IMR-90 (cell line): ENCODE measurements at places on chromosomes 4 and X.
A peak's percentile ranks its signal among the peaks of the same experiment; 100 is the strongest.

GRCh38 chrX:41022566-41022965 is 62.7 kb upstream of the USP9X start:
- DNase-seq: peak; percentile 38

- DNase-seq: no peak
Measured at GRCh38 chr4:79325864-79326328, at the start of gene NAA11. NAA11 (minus strand) TSS chr4:79326061; CDS start chr4:79325877, 184 bp downstream.

DNA sequence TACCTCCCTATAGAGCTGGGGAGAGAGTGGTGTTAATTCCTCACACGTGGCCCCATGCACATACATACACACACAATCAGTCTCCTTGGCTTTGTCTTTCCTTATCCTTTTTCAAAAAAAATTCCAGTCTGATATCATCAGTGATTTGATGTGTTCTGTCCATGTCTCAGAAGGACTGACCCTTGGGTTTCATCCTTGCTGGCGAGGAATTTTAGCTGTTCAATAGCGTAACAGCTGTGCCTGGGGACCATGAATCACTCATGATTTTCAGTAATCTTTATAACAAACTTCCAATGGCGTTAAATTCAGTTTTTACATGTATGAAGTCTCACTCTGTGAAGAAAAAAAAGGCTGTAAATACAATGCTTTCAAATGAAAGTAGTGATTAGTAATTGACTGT is 204.6 kb downstream of the RBMX2 start:
- no peak for DNase-seq

- DNase-seq: no peak
Measured at GRCh38 chrX:129653971-129654651, 645 bp downstream of the APLN start.

DNA sequence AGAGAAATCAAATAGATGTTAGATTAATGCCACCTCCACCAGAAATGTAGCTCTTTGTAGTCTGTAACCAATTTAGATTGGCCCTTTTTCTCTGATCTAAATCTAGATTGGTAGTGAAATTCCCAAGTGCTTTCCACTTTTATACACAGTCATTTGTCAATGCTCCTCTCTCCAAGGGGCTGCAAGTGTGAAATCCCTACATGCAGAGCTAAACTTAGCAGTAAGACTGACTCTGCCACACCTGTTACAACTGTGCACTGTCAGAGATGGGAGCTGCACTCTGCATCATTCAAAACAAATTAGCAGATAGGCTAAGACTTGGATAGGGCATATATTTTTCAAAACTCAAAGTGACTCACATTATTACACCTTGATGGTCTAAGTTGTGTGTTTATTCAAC is 9.1 kb downstream of the SERTM2 start:
- DNase-seq: no peak

- DNase-seq: no peak
Measured at GRCh38 chrX:149275836-149276235, 229.3 kb downstream of the IDS start.

- DNase-seq: peak; percentile 41
Measured at GRCh38 chr4:37922328-37922727, 31.4 kb downstream of the TBC1D1 start.

GRCh38 chrX:50483283-50483682 is 12.7 kb upstream of the DGKK start:
- no peak for DNase-seq

DNA sequence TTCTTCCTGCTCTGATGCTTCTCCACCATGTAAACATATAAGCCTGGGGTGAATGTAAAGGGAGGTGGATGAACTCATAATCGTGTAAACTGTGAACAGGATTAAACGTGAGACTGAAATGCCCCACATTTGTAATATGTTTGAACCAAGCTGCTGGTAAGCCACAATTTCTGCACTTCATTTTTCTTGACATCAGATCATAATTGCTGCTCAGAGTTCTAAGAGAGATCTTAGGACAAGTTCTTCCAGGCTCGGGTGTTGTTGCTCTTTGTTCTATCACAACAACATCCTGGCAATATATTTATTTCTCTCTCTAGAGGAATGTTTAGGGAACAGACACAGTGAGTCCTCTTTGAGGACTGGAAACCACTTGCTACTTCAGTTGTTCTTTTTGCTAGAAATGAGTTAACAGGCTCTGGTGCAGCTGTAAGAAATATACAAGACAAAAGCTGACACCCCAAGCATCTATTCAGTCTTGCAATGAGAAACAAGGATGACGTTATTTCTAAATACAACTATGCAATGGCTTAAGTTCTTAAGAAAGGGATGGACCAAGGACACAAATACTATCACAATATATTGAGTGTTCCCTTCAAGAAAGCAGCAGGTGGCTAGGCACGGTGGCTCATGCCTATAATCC is 59.6 kb downstream of the LNX1 start:
- DNase-seq: peak; percentile 59

GRCh38 chrX:63428348-63428747 is 77.2 kb upstream of the SPIN4 start:
- DNase-seq: peak; percentile 8

- no peak for DNase-seq
Measured at GRCh38 chr4:182918791-182919302, 1.7 kb upstream of the DCTD start.

DNA sequence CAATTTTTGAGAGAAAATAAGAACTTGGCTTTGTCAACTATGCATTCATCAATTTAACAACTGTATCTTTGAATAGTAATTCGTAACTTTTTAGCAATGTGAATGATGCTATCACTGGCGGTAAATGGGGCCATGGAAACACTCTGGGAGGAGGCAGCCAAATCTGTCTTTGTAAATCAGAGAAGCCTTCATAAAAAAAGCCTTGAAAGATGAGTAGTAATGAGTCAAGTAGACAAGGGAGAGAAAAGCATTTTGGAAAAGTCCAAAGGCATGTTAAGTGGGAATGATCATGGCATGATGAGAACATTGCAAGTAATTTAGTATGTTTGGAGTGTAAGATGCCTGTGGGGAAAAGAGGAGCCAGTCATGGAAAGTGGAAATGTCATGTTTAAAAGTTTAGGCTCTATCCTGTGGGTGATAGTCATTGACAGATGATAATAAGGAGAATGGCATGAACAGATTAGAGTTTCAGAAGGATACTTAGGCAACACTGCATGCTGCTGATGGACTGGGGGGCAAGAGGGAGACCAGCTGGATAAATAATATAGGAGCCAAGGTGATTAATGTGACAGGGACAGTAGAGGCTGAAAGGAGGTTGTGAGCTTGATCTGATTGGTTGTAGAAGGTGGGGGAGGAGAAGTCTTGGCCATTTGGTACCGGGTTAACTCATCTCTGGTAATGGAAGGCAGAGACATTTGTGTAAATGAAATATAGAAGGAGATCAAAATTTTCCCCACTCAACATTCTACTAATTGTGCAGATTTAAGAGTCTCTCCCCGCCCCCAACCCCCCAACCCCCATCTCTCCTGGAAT is 16.3 kb downstream of the SPRY1 start:
- no peak for DNase-seq

DNA sequence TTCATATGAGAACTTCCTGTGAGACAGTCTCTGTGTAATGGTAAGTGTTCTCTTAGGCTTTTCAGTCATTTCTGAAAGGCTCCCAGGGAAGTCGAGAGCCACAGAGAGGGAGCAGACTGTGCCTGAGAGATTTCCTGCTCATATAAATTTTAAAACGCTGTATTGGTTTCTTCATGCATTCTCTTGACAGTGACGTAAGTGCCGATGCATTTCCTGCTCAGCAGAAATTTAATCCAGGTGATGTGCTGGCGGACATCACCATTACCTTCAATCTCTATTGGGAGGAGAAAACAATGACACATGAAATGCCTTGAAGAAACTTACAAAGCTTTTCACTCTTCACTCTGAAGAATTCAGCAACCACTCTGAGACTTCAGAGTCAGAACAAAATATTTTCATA is 383.6 kb downstream of the BMPR1B start:
- no peak for DNase-seq

DNA sequence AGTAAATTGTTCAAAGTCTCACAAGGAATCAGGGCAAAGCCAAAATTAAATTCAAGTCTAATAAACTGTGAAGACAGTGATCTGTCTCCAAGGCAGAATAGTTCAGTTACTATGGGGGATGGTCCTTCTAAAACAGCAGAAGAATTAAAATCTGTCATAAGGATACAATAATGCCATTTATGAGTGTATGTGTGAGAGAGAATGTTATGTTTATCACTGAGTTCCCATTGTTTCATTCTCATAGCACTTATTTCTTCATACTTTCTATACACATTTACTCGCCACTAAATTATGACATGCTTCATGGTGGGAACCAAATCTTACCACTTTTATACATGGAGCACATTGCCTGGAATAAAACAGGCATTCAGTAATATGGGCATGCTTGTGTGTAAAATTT is 102.5 kb downstream of the AMMECR1 start:
- DNase-seq: peak; percentile 14

GRCh38 chrX:120269373-120270035 is 18.9 kb downstream of the ZBTB33 start:
- DNase-seq: no peak

- no peak for DNase-seq
Measured at GRCh38 chrX:17923546-17923945, 62.4 kb upstream of the RAI2 start.

GRCh38 chrX:71198066-71198465 is 25.0 kb upstream of the GJB1 start:
- DNase-seq: no peak

DNA sequence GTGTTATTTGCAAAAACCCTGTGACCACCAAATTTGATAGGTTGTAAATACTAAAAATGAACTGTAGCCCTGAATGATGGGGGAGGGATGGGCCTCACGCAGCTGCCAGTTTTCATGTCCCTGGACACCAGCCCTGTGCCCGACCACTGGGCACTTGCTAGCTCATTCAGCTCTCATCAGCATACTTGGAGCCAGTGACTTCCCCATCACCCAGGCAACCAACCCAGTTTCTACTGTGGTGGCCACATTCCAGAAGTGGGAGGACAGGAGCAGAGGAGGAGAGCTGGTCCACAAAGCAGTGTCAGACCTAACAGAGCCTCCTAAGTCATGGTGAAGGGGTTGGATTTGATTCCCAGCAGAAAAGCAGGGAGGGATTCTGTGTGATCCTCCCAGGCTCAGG is 128.2 kb downstream of the CPEB2 start:
- no peak for DNase-seq

DNA sequence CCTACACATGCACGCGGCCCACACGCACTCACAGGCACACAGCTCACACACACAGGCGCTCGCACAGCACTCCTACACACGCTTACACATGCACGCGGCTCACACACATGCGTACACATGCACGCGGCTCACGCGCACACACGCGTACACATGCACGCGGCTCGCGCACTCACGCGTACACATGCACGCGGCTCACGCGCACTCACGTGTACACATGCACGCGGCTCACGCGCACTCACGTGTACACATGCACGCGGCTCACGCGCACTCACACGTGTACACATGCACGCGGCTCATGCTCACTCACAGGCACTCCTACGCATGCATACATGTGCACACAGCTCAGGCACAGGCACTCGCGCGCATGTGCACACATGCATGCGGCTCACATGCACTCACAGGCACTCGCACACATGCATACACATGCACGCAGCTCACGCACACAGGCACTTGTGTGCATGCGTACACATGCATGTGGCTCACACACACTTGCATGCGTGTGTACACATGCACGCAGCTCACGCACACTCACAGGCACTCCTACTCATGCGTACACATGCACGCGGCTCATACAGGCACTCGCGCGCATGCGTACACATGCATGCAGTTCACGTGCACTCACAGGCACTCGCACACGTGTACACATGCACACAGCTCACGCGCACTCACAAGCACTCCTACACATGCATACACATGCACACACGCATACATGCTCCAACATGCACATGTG is 44.9 kb downstream of the GAK start:
- no peak for DNase-seq

DNA sequence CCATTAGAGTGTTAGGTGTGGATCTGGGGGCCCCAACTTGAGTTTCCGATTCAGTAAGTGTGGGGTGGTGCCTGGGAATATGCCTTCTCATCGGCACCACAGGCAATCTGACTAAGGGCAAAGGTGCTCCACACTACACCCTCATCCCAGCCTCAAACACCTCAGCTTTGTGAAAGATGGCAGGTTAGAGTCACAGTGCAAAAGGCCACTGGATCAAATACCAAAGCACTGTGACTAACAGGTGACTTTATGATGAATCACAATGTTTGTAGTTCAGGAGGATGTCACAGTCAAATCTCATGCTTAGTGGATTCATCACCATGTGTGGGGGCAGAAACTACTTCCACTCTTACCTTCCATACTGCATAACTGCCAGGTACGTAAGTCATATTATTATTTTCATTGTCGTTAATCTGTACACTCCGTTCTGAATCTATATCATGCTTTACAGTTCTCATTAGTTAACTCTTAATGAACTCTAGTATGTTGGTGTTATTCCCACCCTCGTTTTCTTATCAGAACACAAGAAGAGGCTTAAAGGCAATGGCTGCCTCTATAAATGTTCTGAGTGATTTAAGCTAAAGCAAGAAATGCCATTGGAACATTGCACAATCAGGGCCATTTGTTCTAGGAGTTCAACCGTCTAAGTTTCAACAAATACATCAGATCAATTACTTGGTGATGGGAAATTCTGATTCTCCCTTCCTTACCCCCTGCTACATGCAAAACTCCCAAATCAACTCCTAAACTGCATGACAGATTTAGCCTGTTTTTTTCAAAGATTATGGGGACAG is 50.2 kb downstream of the PRKG2 start:
- DNase-seq: peak; percentile 83

GRCh38 chrX:7362111-7362510 is 214.2 kb upstream of the PUDP start:
- DNase-seq: no peak

- no peak for DNase-seq
Measured at GRCh38 chr4:25870081-25870480, 7.3 kb upstream of the SEL1L3 start.

DNA sequence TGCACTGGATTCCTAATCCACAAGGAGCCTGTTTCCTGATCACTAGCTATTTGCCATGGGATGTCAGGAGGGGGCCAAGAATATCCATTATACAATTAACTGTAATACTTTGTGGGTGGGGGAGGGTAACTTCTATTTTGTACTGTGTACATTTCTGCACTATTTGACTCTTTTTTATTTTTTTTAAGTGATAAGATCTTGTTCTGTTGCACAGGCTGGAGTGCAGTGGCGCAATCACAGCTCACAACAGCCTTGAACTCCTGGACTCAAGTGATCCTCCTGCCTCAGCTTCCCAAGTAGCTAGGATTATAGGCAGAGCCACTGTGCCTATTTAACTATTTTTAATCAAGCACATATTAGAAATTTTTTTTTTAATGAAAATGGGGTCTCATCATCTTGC is 134.1 kb downstream of the ELOVL6 start:
- DNase-seq: no peak

- DNase-seq: peak; percentile 16
Measured at GRCh38 chr4:17096692-17097091, 198.2 kb upstream of the LDB2 start.
